C1 segment of cervical spinal cord (tissue), 14 donors: ENCODE measurements at places on chromosomes 11 and 22.

DNA sequence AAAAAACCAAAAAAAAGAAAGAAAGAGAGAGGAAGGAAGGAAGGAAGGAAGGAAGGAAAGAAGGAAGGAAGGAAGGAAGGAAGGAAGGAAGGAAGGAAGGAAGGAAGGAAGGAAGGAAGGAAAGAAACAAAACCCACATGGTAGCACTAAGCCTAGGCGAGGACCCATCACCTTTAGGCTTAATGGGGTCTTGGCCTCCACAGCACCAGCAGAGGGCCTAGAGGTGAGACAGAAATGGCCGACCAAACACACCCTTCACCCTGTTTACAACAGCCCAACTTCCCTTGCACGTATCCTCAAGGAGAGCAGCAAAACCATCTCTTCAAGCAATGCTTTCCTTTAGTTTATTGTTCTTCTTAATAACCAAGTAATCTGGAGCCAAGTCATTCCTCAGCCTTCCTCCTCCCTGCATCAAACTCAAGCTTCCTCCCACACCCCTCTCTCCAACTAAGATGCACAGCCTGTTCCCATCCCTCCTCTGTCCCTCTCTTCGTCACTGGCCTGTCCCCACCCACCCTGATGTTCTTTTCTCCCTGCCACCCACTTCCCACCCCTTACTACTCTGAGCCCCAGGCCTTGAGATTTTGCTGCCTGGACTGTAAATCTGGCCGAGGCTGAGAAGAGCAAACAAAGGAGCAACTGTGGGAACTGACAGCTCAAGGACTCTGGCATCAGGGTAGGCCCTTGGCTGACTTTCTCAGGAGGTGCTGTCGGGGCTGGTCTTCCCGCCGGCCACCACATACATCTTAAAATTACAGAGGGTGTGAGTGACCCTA, 26.0 kb downstream of the POU2AF1 start:
- no peak for DNase-seq

- DNase-seq = no peak
Observed at GRCh38 chr11:120086651-120087050, 51.3 kb downstream of the TRIM29 start.

DNA sequence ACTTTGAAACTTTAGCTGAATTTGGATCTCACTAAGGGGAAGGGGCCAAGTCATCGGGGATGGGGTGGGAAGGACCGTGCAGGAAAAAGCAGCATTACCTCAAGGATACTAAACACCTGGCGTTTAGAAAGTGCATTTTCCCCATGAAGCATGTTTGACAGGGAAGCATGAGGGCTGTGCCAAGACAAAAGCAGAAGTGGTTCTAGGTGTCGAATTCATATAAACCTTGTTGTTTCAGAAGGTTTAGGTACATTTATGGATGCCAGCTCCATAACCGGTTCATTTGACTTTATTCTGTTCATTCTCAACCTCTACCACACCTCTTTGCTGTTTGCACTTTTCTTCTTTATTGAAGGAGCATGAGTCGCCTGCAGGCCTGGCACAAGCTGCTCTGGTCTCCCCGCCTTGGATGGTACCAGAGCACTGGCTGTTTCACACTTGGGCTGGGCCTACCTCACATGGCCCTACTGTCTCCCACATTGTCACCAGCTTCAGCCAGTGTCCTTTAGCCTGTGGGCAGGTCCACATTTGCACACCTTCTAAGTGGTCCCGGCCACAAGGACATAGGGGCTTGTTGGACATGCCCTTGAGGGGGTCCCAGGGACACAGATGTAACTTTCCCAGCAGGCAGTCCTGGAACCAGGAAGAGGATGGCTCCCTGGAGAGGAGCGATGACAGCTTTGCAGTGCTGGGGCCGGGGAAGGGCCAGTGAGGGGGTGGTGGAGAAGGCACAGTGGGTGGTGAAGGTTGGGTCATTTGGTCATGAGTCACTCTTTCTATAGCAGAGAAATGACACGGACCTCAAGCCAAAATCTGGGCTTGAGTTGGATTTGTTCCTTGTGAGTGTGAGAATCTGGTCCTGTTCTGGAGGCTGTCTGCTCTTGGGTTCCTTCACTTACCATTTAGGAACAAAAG, 3.2 kb upstream of the ST14 start:
- no peak for DNase-seq

DNA sequence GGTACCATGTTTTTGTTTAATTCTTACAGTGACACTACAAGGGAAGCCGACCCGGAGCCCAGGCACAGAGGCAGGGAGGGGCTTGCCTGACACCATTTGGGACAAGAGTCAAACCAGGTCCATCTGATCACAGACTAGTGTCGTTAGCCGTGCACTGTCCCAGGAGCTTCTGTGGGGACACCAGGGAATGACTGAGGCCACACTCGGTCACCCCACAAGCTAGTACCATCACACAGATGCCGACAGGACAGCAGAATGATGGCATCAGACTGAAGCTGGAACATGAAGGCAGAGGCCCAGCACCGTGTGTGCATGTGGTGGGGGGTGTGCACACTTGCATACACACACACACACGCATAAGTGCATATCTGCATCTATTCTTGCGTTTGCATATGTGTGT, 61.5 kb upstream of the NECTIN1 start:
- no peak for DNase-seq

- DNase-seq = no peak
Observed at GRCh38 chr11:92137747-92138146, 86.9 kb upstream of the FAT3 start.

- DNase-seq = no peak
Observed at GRCh38 chr11:78344094-78344493, 73.5 kb downstream of the GAB2 start.

GRCh38 chr22:39627865-39628562, 57.5 kb downstream of the CACNA1I start:
- DNase-seq = no peak

DNA sequence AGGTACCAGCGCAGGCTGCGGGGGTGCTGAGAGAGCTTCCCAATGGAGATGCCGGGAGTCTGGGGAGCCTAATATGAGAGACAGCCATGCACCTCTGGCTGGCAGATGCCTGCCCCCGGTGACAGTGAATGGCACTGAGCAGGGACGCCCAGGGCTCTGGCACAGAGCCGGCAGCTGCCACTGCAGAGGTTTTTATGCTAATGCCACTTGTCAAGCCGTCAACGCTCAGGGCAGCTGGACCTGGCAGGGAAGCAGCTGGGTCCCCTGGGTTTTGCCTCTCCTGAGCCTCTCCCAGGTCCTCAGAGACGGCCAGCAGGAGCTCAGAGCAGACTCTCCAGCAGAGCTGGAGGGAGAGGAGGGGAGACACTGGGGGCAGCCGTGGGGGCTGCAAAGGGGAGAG, 573.6 kb downstream of the BUD13 start:
- no peak for DNase-seq

DNA sequence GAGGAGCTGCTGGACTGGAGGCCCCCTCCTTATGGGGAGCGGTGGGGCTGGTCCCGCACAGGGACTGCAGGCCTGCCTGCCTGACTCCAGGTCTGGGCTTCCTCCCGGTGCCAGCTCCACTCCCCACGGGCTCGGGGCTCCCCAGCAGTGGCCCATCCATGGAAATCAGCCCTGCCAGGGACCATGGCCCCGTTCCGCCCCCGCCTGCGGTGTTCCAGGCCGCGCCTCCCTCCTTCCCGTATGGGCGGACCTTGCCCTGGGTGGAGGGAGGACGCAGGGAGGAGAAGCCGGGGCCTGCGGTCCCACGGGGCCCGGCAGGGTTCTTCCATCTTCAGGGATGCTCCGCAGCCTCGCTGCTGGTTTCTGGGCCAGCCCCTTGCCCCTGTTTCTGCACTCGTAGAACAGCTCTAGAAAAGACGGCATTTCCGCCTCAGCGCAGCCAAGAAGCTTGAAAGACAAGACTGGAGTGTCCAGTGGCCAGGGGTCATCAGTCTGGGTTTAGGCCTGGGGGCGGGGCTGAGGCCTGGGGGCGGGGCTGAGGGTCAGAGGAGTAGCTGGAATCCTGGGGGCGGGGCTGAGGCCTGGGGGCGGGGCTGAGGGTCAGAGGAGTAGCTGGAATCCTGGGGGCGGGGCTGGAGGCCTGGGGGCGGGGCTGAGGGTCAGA, 1330.6 kb downstream of the BRD1 start:
- no peak for DNase-seq
